ENCODE measurements at places on chromosomes 12 and 14.

DNA sequence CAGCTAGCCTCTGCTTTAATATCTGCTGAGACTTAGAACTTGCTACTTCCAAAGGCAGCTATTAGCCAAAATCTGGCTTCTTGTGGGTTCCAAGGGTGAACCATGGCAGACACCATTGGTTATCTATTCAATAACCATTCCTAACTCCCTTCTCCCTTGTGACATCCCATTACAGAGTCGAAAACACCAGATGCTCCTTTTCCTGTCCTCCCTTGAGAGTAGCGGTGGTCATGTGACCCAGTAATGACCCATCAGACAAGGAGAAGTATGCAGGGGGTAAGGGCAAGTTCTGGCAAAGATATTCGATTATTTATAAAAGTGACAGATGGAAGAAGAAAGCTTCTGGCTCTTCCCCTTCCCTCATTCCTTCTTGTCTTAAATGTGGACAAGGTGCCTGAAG is 20.1 kb downstream of the TGFB3 start:
- DNase-seq = no peak

DNA sequence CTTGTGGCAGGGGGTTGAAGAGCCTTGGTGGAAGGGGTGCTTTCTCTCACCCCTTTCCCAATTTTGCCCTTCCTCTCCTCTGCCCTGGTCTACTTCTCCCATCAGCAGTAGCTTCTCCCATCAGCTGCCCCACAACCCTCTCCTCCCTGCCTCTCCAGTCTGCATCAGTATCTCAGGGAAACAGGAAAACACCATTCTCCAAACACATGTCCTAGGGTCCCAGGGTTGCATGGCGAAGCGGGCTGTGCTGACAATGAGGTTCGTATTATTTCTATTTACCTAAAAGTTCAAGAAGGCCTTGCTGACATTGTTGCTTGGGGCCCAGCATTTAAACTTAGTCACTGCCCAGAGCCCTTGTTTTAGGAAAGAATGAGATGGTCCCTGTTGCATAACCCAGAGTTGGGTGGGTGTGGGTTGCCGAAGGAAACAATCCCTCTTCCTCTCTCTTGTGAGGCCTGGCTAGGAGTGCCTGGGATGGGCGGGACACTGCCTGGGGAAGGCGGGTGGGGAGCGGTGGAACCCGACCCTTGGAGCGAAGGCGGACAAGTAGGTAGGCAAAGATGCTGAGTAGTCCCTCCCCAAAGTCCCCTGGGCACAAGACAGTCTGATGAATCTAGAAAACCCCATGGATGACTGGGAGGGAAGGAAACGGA is 1.3 kb upstream of the IGFBP6 start:
- DNase-seq = no peak

GRCh38 chr12:27967551-27968054 is 4.9 kb downstream of the PTHLH start:
- DNase-seq = no peak

- DNase-seq = no peak
Measured at GRCh38 chr12:89344043-89344861, 8.0 kb downstream of the DUSP6 start.

GRCh38 chr14:72523424-72524294 is 370.2 kb downstream of the DPF3 start:
- no peak for DNase-seq

GRCh38 chr14:68146818-68147217 is 327.2 kb downstream of the RAD51B start:
- no peak for DNase-seq

DNA sequence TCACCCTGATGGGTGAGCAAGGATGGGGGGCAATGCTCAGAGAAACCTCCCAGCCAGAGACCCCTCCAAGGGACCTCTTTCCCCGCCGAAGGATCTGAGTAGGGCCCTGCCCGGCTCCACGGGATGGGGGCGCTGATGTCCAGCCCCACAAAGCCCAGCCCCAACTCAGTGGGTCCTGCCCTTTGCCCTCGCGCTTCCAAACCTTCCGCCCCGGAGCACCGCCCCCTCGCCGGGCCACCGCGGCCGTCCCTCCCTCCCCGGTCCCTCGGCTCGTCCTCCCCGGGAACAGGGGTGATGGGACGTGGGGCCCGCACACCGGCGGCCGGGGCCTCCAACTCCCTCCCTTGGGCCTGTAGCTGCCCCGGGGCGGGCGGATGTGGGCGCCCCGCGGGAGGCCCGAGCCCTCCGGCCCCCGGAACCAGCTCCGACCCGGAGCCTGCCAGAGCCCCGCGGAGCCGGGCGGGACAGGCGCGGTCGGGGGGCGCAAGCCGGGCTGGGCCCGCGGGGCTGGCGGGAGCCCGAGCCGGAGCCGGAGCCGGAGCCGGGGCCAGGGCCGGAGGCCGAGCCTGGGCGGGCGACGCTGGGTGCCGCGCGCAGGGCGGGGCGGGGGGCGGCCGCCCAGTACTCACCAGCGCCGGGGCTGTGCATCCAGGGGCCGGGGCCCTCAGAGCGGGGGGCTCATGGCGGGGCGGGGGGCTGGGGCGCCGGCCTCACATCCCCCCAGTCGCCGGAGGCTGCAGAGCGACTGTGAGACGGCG is 386 bp downstream of the HDAC7 start:
- DNase-seq = peak; percentile 48

GRCh38 chr14:29684926-29685325 is 242.7 kb downstream of the PRKD1 start:
- no peak for DNase-seq
